ENCODE measurements at places on chromosomes 3 and 15.
A peak's percentile ranks its signal among the peaks of the same experiment; 100 is the strongest.

GRCh38 chr3:111762537-111762936 lies 96.5 kb upstream of the PHLDB2 start:
- peak; percentile 8 for DNase-seq

- peak; percentile 15 for DNase-seq
Measured at GRCh38 chr3:171514466-171514865, 54.3 kb upstream of the TNIK start.

DNA sequence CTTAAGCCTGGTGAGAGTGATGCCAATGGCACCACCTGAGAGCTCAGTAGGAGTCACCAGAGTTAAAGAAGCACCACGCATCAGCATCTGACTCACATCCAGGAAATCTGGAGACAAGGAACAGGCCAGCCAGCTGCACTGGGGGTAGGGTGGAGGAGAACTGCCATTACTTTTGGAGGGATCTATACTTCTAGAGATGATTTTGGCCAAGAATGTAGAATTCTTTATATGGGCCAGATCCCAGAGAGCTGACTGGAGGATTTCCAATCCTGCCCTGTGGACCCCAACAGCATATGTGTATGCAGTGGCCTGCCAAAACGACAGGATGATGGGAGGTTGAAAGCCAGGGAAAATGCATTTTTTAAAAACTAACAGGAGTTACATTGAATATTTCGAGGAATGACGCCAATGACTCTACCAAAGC lies 29.8 kb downstream of the CCR3 start:
- no peak for DNase-seq

DNA sequence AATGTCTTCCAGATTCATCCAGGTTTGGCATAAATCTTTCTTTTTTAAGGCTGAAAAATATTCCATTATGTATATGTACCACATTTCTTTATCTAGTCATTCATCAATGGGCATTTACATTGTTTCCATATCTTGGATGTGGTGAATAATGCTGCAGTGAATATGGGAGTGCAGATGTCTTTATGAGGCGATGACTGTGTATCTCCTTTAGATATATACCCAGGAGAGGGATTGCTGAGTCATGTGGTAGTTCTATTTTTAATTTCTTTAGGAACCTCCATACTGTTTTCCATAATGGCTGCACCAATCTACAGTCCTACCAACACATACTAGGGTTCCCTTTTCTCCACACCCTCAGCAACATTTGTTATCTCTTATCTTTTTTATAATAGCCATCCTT lies 96.3 kb downstream of the LRRC28 start:
- DNase-seq, result no peak

DNA sequence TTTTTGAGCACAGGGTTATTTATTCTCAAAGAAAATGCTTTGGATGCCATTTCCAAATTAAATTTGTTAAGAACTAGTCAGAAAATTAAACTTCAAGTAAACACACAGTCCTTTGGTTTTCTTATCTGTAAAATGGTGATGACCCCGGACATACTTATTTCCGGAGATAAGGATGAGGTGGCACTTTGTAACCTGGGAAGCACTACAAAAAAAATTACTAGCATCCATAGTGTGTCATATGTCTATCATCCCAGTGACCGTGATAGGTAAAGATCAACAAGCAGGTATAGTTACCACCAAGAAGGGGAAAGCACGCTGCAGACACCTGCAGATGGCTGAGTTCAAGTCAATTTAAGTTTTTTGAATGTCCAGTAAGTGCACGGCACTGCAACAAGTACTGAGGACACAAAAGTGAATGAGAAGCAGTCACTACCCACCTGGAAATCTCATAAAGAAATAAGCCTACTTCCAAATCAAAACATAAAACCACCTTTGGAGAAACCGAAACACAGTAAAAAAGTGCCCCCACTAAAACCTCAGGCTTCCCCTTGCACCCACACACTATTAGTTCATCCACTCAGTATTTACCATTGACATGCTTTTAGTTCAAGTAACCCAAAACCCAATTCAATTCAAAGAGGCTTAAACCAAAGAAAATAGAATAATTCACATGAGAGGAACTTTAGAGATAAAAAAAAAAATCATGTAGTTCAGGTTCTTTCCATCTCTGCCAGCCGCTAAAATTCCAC lies 24.6 kb downstream of the SEMA5B start:
- no peak for DNase-seq

GRCh38 chr3:100254168-100254777 lies 6.5 kb upstream of the TBC1D23 start:
- DNase-seq, result peak; percentile 56

GRCh38 chr3:115989684-115990421 lies 366.5 kb downstream of the GAP43 start:
- no peak for DNase-seq

GRCh38 chr3:162610261-162610660 lies 1113.7 kb downstream of the OTOL1 start:
- DNase-seq, result no peak

DNA sequence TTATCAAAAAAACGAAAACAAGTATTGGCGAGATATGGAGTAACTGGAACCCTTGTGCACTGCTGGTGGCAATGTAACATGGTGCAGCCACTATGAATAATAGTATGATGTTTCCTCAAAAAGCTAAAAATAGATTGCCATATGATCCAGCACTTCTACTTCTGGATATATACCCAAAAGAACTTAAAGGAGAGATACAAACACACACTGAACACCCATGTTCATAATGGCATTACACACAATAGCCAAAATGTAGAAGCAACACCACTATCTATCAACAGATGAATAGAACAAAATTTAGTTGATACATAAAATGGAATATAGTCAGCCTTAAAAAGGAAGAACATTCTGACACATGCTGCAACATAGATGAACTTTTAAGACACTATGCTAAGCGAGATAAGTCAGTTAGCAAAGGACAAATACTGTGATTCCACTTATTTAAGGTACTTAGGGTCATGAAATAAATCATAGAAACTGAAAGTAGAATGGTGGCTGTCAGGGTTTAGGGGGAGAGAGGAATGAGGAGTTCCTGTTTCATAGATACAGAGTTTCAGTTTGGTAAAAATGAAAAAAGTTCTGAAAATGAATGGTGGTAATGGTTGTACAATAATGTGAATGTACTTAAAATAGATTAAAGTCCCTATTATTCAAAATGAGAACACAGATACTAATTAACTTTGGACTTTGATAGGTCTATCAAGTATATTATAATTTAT lies 59.4 kb upstream of the IMPG2 start:
- peak; percentile 47 for DNase-seq

DNA sequence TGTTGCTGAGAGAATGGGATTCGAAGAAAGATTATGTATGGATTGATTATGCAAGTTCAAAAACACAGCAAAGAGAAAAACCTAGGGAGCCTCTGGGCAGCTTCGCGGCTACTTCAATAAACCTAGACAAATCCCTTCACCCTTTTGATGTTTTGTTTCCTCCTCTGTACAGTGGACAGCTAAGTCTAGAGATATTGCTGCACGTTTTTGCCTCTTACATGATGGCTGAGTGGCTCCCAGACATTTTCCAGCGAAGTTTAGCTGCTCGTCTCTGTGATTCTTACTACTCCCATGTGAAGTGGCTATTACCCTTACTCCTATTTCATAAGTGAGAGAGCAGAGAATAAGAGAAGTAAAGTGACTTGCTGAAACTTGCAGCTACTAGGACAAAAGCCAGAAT lies 695.0 kb upstream of the GRM7 start:
- DNase-seq, result no peak

- DNase-seq, result no peak
Measured at GRCh38 chr15:33111041-33111451, 83.5 kb downstream of the FMN1 start.

- DNase-seq, result peak; percentile 22
Measured at GRCh38 chr3:188974856-188975599, 196.7 kb upstream of the TPRG1 start.

- DNase-seq, result no peak
Measured at GRCh38 chr3:59237121-59237520, 187.3 kb upstream of the CFAP20DC start.

DNA sequence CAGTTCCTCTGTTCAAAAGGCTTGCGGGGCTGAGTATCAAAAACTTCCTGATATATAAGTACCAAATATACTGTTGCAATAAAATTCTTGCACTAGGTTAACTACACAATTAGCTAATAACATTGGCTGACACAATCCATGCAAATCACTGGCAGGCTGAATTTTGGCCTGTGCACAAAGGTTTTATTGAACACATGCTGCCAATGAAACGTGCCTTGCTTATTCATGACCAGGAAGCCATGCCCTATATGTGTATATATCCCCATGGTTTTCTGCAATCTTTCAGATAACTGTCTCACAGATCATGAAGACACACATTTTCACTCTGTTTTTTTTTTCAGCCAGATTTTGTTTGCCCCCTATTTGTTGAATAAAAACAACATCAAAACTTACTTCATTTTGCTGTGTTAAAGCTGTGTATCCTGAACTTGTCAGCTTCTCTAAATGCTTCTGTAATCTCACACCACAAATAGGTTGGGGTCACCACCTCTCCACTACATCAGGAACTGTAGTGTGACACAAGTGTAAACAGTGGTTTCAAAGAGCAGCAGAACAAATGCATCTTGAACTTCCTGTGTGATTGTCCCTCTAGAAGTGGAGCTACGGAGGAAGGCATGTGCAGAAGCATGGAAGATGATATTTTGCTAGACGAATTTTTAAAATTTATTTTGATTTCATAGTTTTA lies 920.7 kb upstream of the NR2F2 start:
- no peak for DNase-seq

DNA sequence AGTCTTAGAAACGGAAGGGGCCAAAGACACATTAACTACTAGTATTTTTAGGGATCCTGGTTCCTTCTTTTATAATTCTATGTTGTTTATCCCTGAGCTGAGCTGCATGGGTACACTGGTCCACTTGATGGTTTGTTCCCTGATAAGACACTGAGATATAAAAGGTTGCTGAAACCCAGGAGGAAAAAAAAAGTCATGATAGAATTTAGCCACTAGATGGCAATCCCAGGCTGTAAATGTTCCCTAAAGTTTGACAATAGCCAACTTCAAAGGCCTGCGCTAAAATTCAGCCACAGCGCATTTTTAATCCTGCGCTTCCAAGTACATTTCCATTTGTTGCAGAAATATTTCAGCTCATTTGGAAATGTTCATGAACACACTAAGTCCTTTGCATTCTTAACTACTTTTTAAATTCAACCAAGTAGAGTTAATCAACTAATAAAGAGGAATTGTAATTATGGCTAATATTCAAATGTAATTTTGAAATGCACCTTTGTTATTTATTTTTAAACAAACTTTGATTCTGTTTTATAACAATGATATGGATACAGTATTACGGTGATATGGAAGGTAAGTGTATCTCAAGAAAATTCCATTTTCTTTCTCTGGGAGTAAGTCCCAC lies 249.3 kb upstream of the FEZF2 start:
- peak; percentile 30 for DNase-seq

DNA sequence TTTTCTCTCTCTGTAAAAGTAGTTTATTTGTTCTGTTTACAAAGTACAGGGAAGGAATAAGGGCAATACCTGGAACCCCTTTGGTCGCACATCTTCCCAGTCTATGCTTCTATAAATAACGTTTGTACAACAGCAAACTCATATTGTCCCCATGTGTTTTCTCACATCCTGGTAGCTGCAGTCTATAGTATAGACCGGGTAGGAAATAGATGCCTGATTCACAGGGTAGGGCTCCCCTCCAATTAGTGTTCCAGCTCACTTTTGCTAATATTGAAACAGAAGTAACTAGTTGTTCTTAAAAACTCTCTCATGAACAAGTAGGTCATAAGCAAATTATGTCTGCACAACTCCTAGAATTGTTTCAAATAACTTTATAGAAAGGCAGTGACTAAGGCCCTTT lies 17.7 kb downstream of the ATG7 start:
- DNase-seq, result no peak

DNA sequence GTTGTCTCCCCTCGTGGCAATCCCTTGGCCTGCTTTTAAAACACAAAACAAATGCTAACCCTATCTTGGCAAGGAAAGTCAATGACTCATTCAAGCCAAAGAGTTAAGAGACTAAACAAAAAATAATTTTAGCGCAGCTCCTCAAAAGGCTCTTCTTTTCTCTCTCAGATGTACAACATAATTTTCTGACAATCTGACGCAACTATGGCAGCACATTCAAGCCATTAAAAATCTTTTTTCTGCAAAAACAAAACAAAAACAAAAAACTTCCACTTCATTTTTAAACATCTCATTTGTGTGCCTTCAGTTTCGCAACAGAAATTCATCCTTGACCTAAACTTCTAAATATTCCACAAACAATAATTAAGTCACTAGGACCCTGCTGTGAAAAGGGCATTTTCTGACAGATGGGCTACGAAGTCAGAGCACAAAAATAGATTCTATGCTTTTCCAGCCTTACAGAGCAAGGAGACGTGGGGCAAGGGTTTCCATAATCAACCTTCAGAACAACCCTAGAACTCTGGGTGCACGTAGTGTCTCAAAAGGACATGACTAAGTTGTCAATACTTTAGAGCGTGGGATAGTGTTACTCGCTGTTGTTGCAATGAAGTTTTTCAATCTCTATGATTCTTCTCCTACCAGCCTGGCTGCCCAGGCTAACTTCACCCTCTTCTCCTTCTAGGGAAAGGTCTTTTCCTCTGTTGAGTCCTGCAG lies 84.3 kb downstream of the MB21D2 start:
- DNase-seq, result no peak

GRCh38 chr15:75620841-75621391 lies 4.6 kb downstream of the SNUPN start:
- DNase-seq, result peak; percentile 56

GRCh38 chr3:196987022-196987421 lies 18.4 kb upstream of the PIGZ start:
- DNase-seq, result no peak

GRCh38 chr15:78407608-78408354 lies 30.2 kb upstream of the IREB2 start:
- peak; percentile 30 for DNase-seq

- no peak for DNase-seq
Measured at GRCh38 chr3:170692720-170693119, 106.8 kb upstream of the SLC7A14 start.

GRCh38 chr15:62549345-62549970 lies 384.4 kb upstream of the C2CD4B start:
- peak; percentile 32 for DNase-seq

DNA sequence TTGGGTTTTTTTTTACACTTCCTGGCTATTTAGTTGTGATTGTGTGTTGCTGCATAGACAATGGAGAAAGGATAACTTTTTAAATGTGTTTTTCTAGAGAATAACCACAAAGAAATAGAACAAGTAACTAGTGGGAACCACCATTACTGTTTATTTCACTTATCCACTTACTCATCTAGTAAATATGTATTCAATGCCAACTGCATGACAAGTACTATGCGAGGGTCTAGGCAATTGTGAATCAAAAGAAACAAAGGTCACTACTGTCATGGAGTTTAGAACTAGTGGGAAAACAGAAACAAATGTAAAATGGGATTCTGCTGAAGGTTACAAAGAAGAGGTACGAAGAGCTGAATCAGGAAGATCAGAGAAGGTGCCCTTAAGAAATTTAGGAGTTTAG lies 600.9 kb upstream of the ROBO2 start:
- no peak for DNase-seq

DNA sequence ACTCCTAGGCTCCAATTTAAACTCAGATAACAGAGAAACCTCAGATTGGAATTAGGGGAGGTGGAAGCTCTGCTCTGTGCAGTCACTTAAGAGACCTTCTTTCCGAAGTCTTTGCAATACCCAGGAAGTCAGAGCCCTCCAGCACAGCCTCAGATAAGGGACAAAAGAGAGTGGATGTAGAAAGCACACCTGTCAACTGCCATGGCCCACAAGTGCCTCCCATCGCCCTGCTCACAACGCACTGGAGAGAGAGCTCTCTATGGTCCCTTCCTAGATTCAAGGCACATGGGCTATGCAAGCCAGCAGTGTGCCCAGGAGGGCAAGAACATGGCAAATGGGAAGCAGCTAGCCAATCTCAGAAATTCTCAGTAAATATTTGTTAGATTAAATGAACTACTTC lies 47.3 kb upstream of the TBL1XR1 start:
- DNase-seq, result no peak
